ENCODE measurements at places on chromosomes 6 and 20.

DNA sequence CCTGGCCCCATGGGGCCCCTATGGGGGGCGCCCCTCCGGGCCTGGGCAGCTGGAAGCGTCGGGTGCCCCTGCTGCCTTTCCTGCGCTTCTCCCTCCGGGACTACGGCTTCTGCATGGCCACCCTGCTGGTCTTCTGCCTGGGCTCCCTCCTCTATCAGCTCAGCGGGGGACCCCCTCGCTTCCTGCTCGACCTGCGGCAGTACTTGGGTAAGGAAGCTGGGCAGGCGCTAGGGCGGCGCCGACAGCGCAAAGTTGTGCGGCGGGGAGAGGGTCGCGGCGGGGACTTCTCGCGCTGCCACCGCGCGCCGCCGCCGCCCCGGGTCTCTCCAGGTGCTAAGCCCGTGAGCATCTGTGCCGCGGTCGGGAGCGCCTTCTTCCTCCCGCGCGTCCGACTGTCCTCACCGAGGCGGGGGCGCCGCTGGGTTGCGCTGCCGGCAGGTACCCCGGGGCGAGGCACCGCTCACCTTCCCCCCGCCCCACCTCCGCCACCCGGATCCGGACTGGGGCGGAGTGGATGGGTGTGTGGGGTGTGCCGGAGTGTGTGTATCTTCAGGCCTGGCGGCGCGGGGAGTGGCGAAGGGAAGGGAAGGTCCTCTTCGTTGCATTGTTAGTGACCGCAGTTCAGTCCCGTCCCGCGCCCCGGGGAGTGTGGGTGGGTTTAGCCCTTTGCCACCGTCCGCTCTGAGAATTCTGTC lies 788 bp downstream of the UST start:
- DNase-seq, result peak; percentile 45

DNA sequence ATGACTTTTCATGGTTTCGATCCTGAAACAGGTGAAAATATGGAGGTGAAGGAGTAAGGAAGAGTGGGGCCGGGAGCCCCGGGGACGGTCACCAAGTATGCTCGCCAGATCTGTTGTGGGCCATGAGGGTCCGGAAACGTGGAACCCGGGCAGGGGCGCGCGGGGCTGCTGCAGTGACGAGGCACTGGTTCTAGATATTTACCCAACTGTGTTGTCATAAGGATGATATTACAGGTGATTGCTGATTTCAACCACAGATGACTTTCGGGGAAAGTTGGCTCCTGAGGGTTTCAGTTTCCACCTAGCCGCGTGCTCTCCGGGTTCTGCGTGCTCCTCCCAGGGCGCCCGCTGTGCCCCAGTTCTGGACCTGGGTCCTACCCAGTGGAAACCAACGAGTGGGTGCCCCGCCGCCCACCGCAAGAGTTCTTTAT lies 12.2 kb downstream of the RAET1G start:
- DNase-seq, result no peak

- DNase-seq, result no peak
Measured at GRCh38 chr20:5714261-5715041, 35.8 kb upstream of the SHLD1 start.

- DNase-seq, result no peak
Measured at GRCh38 chr6:37501632-37502491, 2.2 kb upstream of the CCDC167 start.

GRCh38 chr20:59600472-59600871 lies 3.9 kb upstream of the PHACTR3 start:
- DNase-seq, result no peak

- no peak for DNase-seq
Measured at GRCh38 chr6:71808865-71809264, 77.5 kb upstream of the RIMS1 start.
